ENCODE measurements at places on chromosomes 11 and 22. TPM values are rescaled to one million over a fixed set of nuclear protein-coding genes. Genes with fewer than 3 reads are reported as not detected.

DNA sequence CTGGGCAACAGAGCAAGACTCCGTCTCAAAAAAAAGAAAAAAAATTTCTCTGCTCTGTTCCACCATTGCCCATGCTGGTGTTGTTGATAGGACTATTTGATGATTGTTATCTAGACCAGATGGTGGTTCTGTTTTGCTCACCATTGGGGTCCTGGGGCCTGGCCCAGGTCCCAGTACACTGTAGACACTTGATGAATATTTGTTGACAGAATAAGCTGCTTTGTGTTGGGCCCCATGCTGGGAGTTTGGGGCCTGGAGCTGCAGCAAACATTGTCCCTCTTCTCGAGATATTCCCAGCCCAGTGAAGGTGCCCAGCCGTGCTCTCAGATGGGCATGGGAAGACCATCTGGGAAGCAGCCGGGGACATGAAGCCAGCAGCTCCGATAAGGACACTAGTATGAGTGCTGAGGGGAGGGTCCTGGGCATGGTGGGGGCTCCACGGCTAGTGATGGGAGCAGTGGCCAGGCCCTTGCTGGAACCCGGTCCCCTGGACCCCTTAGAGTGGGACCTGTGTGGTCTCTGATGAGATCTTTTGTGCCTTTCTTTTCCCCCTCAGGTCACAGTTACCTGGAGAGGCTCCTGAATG, 13.6 kb downstream of the INCENP start:
- no peak for DNase-seq

GRCh38 chr11:117546431-117547194, 219.0 kb downstream of the CEP164 start:
- no peak for DNase-seq

APOA1 gene
- total RNA-seq = not detected

DNAJB7 gene
- not detected for total RNA-seq

GRCh38 chr11:129455756-129456655, 80.4 kb downstream of the BARX2 start:
- no peak for DNase-seq
